Renal cortex interstitium (tissue), 15 donors: ENCODE measurements at places on chromosomes 12 and 14.

- DNase-seq = no peak
These were observed 33.8 kb downstream of the DMAC2L start for GRCh38 chr14:50345846-50346422.

DNA sequence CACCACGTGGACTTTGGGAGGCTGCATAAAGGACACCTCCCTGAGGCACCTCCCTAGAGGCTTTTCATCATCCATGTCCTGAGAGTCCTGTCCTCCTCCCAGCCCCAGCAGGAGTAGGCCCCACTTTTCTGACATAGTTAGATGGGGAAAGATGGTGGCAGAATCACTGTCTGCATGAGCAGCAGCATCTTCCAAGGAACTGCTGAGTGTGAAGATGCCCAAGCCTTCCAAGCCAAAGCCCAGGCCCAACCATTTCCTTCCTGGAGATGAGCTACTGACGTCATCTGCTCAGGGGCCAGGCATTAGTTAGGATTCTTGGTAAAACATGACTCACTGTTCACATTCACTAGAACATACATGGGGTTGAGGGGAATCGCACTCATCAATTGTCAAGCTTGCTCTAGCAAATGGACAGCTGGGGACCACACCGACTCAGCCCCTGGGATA is 37.3 kb downstream of the VDR start:
- no peak for DNase-seq

DNA sequence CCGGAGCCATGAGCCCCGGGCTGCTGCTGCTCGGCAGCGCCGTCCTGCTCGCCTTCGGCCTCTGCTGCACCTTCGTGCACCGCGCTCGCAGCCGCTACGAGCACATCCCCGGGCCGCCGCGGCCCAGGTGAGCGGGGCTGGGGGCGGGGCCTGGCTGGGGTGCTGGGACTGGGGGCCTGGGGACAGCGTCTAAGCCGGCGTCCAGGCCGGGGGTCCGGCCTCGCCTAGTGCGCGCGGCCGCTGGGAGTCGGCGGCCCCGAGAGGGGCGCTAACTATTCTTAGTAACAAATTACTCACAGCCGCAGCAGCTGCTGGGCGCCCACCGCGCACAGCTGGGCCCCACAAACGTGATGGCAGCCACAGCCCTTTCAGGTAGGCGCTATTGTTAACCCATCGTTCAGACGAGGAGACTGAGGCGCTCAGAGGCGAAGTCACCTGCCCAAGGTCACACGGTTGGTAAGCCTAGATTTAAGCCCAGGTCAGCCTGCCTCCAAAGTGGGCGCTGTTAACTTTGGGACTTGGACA is 374 bp downstream of the CYP46A1 start:
- DNase-seq = no peak

GRCh38 chr12:47736877-47737676 is 11.8 kb upstream of the ENDOU start:
- no peak for DNase-seq

GRCh38 chr12:66453844-66454243 is 151.6 kb downstream of the HELB start:
- DNase-seq = no peak

DNA sequence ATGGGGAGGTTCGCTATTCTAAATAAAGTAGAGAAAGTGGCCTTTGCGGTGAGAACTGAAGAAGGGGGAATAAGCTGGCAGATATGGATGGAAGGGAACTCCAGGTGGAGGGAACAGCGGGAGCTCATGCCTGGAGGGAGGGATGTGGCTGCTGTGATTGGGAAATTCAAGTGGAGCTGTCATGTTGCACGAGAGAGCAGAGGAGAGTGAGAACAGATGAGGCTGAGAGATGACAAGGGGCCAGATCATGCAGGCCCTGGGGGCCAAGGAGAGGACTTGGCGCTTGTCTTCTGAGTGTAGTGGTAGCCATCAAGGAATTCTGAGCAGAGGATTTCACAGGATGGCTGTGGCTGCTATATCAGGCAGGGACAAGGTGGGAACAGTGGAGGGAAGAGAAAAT is 35.0 kb downstream of the TGFB3 start:
- DNase-seq = no peak

GRCh38 chr14:45185100-45185814 is 49.5 kb downstream of the FANCM start:
- no peak for DNase-seq

- no peak for DNase-seq
These were observed 15.2 kb upstream of the CCT2 start for GRCh38 chr12:69570000-69570516.

GRCh38 chr12:89260841-89261637 is 91.3 kb downstream of the DUSP6 start:
- no peak for DNase-seq

DNA sequence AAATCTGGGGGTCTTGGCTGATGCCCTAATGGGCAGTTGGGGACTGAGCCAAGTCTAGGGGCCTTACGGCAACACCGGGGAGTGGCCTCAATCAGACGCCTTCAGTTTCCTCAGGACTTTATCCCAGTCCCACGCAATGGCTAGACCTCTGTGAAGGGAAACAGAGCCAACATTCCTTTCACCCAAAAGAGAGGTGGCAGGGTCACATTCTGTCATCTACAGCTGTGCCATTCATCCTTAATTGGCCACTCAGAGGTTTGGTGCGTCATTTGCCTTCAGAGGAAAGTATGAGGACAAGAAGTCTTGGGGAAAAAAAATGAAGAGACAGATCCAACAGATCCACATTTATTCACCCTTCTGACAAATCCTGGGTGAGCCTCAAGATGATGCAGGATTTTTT is 166.9 kb upstream of the AVPR1A start:
- no peak for DNase-seq

DNA sequence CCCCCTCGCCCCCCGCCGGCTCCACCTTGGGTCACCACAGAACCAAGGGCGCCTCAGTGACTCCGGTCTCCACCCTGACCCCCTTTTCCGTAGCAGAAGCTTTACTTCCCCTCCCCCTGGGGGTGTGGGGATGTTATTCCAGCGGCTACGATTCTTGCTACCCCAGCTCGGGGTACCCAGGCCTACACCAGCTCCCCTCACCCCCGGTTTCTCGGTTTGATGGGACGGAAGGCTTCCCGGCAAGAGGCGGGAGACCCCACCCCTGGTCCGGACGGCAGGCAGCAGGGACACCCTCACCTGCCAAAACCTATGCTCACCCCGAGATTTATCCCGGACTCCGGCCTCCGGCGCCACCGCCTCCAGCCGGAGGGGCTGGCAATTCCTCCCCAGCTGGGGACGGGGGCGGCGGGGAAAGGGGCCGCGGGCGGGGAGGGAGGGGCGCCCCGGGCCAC is 619 bp downstream of the RAB15 start:
- DNase-seq = no peak

DNA sequence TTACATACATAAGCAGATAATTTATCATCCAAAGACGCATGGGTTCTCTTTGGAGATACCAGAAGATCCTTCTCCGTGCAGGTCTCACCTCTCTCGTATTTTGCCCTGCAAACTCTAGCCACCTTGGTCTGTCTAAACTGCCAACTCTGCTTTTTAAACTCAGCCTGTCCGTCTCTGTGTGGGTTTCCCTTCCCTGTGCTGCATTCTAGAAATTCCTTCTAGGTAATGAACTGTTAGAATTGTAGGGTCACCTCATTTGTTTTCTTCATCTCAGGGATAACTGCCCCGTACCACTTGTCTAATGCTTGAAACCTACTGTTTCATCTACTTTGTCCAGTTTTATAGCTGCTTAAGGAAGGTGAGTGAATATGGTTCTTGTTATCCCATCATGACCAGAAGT is 45.4 kb upstream of the CCDC196 start:
- no peak for DNase-seq

- no peak for DNase-seq
These were observed 1.4 kb downstream of the ACAD10 start for GRCh38 chr12:111687255-111687654.

DNA sequence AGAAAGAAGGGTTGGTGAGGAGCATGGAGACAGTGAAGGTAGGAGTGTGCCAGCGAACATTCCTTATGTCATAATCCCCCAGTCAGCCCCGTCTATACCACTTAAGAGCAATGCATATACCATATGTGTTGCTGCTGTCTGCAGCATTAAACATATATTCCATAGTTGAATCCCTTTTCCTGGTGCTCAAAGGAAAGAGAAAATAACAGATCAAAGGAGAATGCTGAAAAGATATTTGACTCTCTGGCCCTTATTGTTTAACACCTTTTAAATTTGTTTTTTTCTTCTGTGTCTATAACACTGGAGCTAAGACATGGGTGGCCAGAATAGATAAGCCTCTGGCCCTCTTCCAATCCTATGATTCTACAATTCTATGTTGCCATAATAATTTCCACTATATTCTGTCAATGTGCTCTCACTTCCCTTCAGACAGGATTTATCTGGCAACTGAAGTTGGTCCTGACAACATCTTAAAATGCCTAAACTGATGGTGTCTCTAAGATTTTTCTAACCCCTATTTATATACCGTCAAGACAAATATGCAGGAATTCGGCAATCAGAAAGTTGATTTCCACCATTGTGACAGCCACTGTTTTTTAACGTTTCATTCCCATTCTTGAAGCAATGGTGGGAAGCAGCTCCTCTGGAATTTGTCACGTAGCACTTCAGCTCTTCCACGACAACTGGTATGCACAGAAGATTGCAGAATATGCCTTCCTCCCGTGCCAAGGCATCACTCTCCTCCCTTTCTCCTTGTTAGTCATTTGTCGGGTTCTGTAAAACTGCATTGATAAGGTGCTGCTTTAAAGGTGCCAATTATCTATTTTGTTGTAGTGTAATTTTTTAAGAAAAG is 204.7 kb downstream of the BCAT1 start:
- DNase-seq = no peak

- no peak for DNase-seq
These were observed 77.2 kb upstream of the DCD start for GRCh38 chr12:54725233-54725843.

- DNase-seq = no peak
These were observed 15.6 kb downstream of the TRMT61A start for GRCh38 chr14:103544388-103545218.

DNA sequence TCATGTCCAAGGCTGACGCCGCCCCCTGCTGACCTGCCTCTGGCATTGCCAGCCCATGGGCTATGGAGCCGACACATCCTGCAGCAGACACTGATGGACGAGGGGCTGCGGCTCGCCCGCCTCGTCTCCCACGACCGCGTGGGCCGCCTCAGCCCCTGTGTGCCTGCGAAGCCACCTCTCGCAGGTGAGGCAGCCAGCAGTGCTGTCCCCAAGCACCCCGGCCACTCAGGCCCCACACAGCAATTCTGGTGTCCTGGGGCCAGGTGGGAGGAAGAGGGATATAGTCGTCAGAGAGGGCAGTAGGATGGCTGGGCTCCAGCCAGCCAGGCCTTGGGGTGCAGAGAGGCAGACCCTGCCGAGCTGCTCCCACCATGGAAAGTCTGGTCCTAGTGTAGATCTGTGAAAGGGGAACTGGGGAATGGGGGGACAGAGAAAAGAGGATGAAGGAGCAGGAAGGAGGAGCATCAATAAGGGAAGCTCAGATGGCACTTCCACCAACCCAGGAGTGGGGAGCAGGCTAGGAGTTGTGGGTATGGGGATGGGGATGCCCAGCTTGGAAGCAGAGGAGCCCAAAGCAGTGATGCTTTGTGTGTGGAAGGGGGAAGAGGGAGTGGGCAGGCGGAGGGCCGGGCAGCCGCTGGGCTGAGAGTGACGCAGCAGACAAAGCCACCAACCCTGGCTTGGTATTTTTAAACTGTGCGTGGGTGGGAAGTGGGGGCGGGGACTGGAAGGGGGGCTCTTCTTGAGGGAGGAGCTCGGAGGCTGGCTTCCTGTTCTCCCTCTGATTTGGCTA is 4.7 kb downstream of the NAB2 start:
- no peak for DNase-seq

GRCh38 chr14:95496111-95496681 is 20.3 kb downstream of the SYNE3 start:
- DNase-seq = no peak

DNA sequence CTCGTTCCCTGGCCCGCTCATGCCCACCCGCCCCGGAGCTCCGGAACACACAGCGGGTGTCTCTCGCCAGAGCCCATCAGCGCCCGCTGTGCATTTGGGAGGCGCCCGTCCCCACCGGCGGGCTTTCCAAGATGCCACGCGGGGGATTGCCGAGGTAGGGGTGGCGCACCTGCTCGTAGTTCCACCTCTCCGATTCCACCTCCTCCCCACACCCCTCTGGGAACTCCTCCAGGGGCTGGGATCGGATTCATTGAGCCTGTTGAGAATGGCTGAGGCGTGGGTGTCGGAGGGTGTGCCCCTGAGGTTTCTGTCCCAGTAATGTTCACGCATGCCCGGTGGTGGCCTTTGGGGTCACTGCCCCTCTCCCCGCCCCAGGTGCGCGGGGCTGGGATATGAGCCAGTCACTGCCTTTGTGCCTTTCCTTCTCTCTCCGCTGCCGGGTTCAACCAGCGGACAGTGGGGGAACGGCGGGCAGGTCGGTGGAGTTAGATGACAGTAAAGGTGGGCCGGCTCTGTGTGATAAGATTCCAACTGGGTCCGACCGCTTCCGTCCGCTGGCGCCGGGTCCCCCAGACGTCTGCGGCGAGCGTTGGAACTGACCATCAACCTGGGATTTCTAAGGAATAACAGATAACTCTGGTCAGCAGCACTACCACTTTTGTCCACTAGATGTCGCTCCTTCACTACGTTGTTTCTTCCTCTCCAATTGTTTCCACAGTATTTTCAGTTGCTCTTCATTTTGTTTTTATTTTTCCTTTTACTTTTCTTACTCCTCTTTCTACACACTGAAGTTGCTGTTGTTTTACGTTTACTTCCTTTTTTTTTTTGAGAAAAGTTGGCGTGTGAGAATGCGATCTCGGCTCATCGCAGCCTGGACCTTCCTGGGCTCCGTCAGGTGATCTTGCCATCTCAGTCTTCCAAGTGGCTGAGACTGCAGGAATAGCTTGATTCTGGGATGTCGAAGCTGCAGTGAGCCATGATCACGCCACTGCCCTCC is 178.1 kb upstream of the ALG10B start:
- peak; percentile 42 for DNase-seq

DNA sequence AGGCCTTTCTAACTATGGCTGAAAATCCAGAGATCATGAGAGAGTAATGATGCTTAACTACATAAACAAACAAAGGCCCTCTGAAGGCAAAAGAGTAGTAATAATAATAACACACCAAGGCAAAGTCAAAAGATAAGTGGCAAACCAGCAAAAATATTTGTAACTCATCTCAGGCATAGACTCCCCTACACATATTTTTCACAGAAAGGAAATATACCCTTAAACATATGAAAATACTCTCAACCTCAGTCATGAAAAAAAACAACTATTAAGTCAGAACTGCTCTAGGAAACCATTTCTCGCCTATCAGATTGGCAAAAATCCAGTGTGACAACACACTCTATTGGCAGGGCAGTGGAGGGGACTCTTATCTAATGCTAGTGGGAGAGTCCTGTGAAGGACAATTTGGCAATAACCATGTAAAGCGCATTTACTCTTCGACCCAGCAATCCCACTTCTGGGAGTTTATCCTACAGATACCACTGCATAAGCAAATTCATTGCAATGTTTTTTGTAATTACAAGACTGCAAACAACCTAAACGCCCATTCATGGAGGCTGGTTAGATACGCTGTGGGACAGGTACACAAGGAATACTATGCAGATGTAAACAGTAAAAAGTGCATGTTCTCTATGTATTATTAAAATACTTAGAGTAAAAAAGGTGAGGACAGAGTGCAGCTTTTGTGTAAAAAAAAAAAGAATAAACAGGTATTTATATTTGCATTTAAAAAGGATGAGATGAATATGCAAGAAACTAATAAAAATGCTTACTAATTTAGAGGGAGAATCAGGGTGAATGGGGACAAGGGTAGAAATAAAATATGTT is 26.0 kb upstream of the IL22 start:
- no peak for DNase-seq
